Transverse colon (tissue), 4 donors: ENCODE measurements at places on chromosomes 1 and 21. TPM values are rescaled to one million over a fixed set of nuclear protein-coding genes. Genes with fewer than 3 reads are reported as not detected.

The PFKL gene
- total RNA-seq = 257 TPM

The PIGR gene
- 8,844 TPM for total RNA-seq

The EMC1 gene
- 39.7 TPM for total RNA-seq

The S100A7A gene
- not detected for total RNA-seq

The FHAD1 gene
- not detected for total RNA-seq

The TCHH gene
- under 0.01 TPM for total RNA-seq

The C1orf50 gene
- 9.4 TPM for total RNA-seq

The RGS16 gene
- not detected for total RNA-seq

The PEAR1 gene
- total RNA-seq = 1.8 TPM

The EPS8L3 gene
- total RNA-seq = 389 TPM

The IRF2BP2 gene
- total RNA-seq = 120 TPM

The IL6R gene
- 107 TPM for total RNA-seq

The GBP7 gene
- not detected for total RNA-seq

The ADGRL2 gene
- 12.0 TPM for total RNA-seq

The MRAP gene
- not detected for total RNA-seq

The SEMA4A gene
- 6.0 TPM for total RNA-seq

The WNT9A gene
- 1.2 TPM for total RNA-seq

The UBL4B gene
- total RNA-seq = not detected

The CASQ1 gene
- not detected for total RNA-seq

The SV2A gene
- 2.5 TPM for total RNA-seq

The MMP23B gene
- 58.9 TPM for total RNA-seq

The LRRC40 gene
- 0.37 TPM for total RNA-seq

The TMEM82 gene
- total RNA-seq = 30.3 TPM

The GFI1 gene
- 4.5 TPM for total RNA-seq

The TPRG1L gene
- 86.8 TPM for total RNA-seq

The KLHDC9 gene
- total RNA-seq = not detected

The TRIM33 gene
- 49.4 TPM for total RNA-seq

The RPE65 gene
- not detected for total RNA-seq

The NPPB gene
- total RNA-seq = not detected

The RGS18 gene
- total RNA-seq = not detected

The LPAR3 gene
- total RNA-seq = not detected

The TEX38 gene
- not detected for total RNA-seq

The MAP10 gene
- not detected for total RNA-seq

The WLS gene
- total RNA-seq = 117 TPM

The ATAD3C gene
- total RNA-seq = 1.3 TPM

The SPATC1L gene
- total RNA-seq = not detected

The NPHS2 gene
- not detected for total RNA-seq

The FNDC10 gene
- total RNA-seq = 4.6 TPM

The RBM34 gene
- total RNA-seq = 13.1 TPM

The AADACL3 gene
- total RNA-seq = not detected

The NBPF3 gene
- 13.5 TPM for total RNA-seq
